Ecto neural progenitor cell (in vitro differentiated cells): ENCODE measurements at places on chromosomes 4 and X.

GRCh38 chrX:120751683-120752082 is 121.8 kb upstream of the C1GALT1C1 start:
- no peak for DNase-seq

DNA sequence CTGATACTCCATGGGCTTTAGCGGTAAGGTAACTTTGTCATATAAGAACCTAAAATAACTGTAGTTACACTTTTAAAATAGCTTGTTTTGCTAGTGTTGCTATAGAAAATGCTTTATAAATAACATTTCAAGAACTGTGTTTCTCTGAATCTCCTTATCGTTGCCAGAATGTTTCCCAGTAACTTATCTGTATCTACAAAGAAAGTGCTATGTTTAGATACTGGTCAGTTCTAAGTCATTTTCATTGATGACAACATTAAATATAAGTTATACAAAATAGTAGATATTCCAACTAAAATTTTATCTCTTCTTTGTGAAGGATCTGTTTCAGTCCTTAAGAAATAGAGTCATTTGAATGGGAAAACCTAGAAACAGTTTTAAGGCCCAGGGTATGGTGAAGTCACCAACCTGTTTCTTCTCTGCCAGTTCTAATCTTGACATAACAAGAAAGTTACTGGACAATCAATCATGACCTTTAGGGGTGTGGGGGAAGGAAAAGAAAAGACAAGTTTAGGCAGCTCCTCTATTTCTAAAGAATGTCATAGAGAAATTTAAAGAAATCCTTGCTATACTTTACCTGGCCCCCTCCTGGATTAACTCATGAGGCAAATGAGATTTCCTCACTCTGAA is 425.9 kb downstream of the RPA4 start:
- no peak for DNase-seq

DNA sequence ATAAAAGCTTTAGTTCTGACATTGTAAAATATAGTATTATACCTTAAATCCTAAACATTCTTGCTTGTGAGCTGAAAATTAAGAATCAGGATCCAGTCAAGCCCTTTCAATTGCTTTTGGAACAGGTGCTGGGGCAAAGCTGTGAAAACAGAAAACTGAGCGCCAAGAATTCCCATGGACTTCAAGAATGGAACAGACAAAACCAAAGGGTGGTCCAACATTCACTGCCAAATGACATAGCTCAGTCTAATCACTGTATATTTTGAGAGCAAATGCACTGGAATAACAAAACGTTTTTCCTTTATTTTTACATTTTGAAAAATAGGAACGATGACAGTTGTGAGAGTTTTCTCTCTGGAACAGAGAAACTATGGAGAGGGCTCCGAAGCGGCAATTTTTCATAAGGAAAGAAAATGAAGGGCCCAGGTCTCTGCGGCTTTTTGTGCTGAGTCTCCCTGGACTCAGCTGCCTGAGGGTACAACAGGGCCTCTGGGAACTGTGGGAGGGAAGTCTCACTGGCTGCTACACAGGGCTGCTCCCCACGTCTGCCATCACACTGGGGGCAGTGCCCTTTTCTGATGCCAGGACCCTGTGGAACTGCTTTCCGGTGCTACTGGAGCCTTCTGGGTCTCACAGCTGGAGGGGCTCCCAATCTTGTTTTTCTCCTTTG is 56.0 kb upstream of the BMPR1B start:
- DNase-seq = no peak

GRCh38 chr4:132218406-132218805 is 930.7 kb upstream of the PCDH10 start:
- DNase-seq = no peak

DNA sequence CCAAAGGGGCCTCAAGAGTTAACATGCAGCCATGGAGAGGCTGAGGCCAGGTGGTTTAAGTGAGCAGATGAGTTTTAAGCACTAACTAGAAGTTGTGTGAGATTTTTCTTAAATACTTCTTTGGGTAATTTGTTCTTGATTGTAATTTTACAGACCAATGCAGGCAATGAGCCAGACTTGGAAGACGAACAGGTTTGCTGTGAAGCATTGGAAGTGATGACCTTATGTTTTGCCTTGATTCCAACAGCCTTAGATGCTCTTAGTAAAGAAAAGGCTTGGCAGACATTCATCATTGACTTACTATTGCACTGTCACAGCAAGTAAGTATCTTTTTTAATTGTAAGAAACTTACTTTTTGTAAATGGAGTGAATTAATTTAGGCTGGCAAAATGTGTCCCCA is 103.9 kb downstream of the USP9X start:
- no peak for DNase-seq

DNA sequence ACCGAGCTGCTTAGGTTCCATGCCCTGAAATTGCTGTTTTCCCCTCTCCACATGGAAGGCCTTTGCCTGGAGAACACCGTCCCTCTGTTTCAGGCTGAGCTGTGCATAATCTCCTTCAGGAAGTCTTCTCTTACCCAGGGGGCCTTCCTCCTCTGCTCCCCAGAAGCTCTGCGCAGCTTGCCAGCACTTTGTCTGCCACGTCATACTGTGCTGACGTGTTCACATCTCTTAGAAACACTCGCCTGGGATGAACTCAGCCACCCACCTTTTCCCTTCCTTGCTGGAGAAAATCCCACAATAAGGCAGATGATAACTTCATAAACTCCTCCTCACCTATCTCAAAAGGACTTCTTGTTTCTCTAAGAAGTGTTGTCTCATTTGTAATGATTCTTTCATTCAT is 110.7 kb downstream of the ARHGAP10 start:
- no peak for DNase-seq

DNA sequence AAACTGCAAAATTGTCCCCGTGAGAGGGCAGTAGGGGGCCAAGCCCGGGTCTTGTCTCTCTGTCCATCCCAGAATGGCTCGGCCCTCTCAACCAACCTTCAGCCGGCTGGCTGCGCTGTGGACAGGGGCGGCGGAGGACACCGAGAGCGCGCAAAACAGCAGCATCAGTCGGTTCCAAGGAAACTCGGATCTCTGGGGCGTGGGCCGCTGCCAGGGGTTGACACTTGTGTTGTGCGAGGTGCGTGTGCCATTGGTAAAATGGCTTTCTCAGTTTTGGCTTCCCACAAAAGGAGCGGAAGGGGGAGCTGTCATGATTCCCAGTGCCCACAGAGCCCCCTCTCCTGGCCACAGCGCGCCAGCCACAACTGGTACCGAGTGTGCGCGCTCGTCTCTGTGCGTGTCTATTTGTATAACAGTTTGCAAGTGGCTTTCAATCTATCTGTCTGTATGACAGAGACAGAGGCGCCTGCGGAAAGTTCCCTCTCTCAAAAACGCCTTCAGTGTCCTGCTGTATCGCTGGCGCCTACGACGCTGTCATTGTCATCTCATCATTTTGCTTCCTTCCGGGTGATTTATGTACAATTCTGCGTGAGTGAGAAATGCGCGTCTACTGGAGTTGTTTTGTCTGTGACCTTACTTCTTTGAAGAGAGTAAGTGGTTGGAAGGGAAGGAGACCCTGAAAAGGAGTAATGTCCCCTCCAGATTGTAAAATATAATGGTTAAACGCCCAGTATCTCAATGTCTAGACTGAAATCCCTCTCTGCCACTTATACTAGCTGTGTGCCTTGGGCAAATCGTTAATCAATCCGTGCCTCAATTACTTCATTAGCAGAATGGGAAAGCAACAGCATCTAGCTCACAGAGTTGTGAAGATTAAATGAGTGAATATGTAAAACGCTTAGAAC is 1.8 kb downstream of the DKK2 start:
- DNase-seq = peak; percentile 79

DNA sequence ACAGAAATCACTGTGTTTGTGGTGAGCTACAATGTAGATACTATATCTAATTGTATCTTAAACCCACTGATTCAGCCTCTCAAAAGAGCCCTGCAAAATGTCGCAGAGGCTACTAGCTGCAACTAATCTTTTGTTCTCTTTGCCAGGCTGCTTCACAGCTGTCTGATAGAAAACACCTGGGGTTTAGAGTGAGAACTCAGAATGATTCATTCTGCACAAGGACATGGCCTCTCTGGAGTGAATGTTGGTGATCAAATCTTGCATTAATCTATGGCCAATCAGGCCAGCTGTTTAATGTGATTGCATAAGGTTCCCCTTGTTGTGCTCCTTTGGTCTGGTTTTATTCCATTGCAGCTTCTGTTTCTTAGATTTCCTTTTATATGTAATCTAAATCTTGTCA is 100.3 kb downstream of the EMCN start:
- DNase-seq = no peak

DNA sequence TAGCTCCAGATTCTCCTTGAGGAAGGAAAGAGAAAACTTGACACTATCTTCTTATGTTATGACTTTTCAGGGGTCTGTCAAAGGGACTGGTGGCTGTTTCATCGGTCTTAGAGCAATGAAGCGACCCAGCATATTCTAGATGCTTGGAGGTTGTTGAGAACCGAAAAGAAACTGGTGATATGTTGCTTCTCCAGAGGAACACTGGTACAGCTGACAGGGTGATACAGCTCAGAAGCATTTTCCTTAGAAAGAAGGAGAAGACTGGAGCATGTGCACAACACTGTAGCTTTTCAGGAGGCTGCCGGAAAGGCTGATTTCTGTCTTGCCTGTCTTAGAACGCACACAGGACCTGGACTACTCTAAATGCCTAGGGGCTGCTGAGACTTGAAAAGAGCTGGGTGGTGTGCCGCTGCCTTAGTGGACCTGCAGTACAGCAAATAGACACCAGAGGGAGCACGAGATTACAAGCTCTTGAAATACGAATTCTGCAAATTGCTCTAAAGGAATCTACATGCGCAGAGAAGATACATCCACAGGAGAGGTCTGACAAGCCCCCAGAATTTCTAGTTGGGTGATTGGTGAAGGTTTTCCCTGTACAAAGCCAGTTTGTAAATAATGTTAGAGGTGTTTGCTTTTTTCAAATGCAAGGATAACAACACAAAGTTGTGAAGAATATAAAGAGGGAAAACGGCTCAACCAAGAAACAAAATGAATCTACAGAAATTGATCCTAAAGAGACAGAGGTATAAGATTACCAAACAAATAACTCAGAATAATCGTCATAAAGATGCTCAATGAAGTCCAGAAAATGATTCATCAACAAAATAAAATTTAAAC is 223.1 kb upstream of the DMD start:
- peak; percentile 83 for DNase-seq

GRCh38 chrX:108245462-108245861 is 153.9 kb downstream of the ATG4A start:
- no peak for DNase-seq

DNA sequence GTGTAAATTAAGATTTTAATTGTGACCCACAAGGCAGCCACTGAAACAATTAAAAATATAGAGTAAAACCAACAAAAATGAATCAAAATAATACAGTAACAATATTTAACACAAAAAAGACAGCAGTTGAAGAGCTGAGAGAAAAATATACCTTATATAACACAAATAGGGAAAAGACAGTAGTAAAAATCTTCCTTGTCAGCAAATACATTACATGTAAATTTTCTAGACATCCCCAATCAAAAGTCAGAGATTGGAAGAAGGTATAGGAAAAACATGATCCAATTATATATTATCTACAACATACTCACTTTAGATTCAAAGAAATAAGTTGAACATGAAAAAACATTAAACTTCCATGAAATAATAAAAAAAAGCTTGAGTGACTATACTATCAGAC is 330.8 kb downstream of the UBE2NL start:
- no peak for DNase-seq
